ENCODE measurements at places on chromosomes 4 and X.

GRCh38 chrX:27463187-27463586 is at the start of gene PPP4R3C:
Gene PPP4R3C (minus strand): TSS chrX:27463341. CDS start chrX:27463296, 45 bp downstream.
- no peak for DNase-seq

GRCh38 chr4:8537041-8537461 is 43.1 kb upstream of the GPR78 start:
- DNase-seq = no peak

GRCh38 chr4:142817442-142817841 is 28.7 kb downstream of the INPP4B start:
- DNase-seq = no peak

DNA sequence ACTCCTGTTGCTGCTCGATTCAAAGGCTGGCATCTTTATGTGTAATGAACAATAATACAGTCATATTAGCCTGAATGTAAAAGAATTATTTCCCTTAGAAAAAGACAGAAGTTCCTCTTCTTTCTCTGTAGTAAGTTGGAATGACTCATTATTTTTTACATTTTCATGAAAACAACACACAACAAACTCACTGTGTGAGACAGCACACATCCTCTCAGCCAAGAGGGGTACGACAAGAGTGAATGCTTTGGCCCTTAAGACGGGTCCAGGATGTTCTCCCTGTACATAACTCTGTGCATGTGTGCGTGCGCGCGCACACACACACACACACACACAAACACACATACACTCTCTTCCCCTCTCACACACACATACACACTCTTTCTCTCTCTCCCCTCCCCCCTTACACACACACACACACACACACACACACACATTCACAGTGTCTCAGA is 72.8 kb downstream of the MANBA start:
- DNase-seq = no peak
